Glomerular endothelial cell (primary cell): ENCODE measurements at places on chromosomes 16 and 17.

DNA sequence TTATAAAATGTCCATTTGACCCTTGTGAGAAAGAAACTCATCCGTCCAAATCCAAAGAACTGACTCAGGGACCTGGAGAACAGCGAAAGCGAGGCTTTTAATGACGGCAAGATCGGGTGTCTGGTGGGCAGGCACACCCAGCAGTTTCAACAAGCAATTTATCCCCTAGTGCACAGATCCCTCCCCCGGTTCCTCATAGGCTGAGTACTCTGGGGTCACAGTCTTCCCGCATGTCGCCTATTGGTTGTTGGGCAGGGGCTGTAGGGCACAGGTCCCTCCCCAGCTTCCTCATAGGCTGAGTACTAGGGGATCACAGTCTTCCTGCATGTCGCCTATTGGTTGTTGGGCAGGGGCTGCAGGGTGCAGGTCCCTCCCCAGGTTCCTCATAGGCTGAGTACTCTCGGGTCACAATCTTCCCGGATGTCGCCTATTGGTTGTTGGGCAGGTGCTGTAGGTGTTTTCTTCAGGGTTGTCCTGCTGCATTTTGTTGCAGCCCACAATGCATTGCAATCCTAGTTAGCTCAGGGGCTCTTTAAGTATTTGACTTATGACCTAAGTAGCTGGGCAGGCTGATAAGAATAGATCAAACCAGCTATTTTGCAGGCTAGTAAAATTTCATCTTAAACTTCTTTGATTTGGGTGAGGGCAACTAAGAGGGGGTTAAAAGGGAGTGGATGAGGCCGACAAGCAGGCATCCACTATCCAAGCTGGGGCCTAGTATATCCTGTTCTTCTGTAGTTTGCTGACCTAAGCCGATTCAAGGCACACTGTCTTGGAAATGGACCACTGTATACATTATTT is 3.6 kb upstream of the UTS2R start:
- no peak for DNase-seq

DNA sequence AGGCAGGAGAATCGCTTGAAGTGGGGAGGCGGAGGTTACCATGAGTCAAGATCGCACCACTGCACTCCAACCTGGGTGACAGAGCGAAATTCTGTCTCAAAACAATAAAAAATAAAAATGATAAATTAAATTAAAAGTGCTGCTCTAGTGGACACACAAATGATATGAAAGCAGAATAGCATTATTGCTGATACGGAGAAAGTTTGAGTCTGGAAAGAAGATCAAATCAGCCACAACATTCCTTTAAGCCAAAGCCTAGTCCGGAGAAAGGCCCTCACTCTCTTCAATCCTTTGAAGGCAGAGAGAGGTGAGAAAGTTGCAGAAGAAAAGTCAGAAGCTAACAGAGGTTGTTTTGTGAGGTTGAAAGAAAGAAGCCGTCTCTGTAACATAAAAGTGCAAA is 15.1 kb upstream of the CSF3 start:
- DNase-seq = no peak

DNA sequence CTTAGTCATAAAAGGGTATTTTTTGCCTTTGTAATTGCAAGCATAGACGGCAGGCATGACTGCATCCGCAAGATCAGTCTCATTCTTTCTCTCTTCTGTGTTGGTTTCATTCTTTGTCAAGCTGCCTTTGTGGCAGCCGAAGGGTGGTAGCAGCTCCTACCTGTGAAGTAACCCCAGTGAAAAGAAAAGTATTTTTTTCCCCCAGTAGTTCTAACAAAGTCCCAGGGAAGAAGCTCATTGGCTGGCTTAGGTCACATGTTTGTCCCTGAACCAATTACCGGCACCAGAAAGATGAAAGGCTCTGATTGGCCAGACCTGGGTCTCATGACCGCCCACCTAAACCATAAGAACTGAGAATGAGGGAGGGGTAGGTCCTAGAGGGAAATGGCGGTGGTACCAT is 110.7 kb downstream of the RAP1GAP2 start:
- DNase-seq = no peak

DNA sequence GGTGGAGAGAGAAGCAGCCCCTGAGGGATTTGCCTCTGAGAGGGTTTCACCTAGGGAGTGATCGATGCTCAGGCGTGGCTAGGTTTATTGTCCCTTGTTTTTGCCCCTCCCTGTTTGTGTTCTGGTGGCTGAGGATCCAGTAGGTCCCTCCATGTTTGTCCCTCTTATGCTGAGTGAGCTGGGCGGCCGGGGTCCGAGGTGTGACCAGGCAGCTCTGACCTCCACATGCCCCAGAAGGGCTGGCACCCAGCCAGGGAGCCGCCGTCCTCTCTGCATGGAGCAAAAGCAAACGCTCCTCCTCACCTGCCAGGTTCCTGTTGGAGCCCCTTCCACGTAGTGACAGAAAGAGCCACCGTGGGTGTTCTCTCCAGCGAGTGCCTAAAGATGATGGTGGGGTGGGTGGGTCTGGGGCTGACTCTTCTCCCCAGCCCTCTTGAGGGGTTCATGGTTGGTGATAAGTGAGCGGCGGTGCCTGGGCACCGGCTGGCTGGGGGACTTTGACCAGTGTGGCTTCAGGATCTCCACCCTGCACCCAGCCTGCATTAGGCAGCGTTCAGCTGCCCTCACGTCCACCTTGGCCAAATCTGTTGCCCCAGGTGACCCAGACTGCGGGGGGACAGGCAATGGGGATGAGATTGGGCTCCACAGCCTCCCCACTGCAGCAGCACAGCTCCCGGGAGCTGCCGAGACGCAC is 14.1 kb upstream of the NUDT16L1 start:
- DNase-seq = no peak

- DNase-seq = no peak
These were observed 45.2 kb downstream of the CLEC16A start for GRCh38 chr16:10989559-10989958.

GRCh38 chr17:19305761-19306159 is 56.8 kb downstream of the B9D1 start:
- DNase-seq = no peak

DNA sequence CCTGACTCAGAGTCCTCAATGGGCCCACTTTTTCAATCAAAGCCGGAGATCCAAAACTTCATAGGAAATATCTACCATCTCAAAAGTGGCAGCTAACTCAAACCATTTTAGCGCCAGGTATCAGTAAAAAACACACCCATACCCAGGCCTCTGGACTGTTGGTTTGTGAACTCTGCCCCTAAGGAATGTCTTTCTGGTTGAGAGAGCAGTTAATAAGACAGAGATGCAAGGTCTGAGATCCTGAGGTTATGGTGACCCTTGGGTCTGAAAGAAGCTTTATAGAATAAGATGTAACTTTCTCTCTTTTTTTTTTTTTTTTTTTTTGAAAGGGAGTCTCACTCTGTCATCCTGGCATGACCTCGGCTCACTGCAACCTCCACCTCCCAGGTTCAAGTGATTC is 350.5 kb downstream of the SOX9 start:
- no peak for DNase-seq
